Stimulated activated CD8-positive, alpha-beta memory T cell treated with anti-CD3 and anti-CD28 coated beads, Interleukin-12 subunit alpha, Interleukin-12 subunit beta, amount 100 ng/mL, for 4 hours (primary cell): ENCODE measurements at places on chromosomes 3 and 15.

DNA sequence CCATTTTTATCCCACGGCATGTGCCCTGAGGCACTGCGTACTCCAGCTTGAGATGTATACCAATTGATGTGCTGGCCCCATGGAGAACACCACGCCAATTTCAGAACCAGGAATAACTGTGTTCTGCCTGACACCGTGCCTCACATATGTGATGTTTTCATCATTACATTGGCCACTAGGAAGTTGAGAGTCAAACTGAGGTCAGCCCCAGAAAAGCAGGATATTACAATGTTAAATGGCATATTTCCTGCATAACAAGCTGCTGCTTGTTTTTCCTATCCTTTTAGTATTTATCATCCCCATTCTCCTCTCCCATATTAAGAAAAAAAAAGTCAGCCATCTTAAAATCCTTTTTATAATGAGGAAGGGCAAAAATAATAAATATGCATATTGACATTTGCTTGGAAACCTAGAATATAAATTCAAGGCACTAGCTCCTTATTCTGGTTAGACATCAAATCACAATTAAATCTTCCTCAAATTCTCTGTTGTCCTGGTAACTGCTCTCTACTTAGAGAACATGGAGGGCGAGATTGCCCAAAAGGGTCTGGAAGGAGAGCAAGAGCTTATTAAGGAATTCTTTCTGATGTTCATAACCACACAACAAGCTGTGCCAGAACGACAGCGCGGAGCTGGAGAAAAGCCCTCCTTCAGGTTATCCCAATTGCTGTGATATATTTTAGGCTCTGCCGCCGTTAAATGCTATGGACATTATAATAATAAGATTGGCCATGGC, 112.6 kb downstream of the UACA start:
- DNase-seq: no peak

DNA sequence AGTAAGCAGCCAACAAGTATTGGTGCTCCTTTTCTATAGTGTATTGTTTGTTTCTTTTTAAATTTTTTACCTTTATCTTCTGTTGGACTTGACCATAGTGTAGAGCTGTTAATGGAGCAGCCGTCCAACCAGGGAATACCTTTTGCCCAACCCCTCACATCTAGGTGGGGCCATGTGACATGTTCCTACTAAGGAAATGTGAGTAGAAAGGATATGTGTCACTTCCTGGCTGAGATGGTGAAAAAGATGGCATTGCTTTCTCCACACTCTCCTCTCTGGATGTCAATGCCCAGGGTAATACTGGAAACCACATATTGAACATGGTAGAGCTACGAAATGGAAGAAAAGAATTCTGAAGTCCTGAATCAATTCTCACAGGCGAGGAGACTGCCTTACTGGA, 218.8 kb downstream of the TBL1XR1 start:
- no peak for DNase-seq

GRCh38 chr3:39961230-39961629, 151.8 kb downstream of the MYRIP start:
- no peak for DNase-seq

DNA sequence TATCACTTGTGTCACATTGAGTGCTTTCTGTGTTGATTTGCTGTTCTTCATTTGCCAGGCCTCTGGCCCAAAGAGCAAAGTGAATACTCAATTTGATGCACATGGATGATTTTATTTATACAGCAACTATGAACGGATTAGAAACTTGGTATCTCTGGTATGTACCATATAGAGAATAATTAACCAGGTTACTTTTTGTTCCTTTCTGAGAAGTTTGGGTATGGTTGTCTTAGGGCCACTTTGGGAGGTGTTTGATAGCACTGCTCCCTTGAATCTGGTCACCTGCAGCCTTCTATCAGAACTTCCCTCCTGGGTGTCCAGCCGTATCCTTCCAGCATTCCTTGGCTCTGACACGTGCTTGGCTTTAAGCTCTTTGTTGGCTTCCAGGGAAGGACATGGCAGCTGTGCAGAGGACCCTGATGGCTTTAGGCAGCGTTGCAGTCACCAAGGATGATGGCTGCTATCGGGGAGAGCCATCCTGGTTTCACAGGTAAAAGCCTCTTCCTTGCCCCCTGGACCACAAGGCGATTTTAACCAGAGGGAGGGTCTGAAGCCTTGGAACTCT, 12.7 kb downstream of the TAGLN3 start:
- DNase-seq: no peak

- DNase-seq: no peak
Measured at GRCh38 chr3:191399918-191400317, 61.0 kb upstream of the PYDC2 start.

DNA sequence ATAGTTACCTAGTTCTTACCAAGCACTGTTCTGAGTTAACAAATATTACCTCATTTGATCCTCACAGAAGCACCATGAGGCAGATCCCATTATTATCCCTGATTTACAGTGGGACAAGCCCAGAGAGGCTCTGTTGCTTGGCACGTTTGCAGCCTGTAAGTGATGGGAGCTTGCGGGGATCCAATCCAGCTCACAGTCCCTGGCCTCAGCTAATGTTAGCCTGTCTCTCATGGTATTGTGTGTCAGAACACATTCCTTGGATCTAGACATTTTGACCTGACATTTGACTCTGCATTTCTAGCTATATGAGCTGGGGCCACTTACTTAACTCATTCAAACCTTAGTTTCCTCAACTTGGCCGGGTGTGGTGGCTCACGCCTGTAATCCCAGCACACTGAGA, 246.9 kb upstream of the LRTM1 start:
- no peak for DNase-seq

- DNase-seq: no peak
Measured at GRCh38 chr15:90936823-90937222, 1.7 kb downstream of the UNC45A start.

- no peak for DNase-seq
Measured at GRCh38 chr15:81106560-81106959, 27.5 kb upstream of the CFAP161 start.

GRCh38 chr3:43537225-43537624, 84.6 kb downstream of the ANO10 start:
- DNase-seq: no peak

DNA sequence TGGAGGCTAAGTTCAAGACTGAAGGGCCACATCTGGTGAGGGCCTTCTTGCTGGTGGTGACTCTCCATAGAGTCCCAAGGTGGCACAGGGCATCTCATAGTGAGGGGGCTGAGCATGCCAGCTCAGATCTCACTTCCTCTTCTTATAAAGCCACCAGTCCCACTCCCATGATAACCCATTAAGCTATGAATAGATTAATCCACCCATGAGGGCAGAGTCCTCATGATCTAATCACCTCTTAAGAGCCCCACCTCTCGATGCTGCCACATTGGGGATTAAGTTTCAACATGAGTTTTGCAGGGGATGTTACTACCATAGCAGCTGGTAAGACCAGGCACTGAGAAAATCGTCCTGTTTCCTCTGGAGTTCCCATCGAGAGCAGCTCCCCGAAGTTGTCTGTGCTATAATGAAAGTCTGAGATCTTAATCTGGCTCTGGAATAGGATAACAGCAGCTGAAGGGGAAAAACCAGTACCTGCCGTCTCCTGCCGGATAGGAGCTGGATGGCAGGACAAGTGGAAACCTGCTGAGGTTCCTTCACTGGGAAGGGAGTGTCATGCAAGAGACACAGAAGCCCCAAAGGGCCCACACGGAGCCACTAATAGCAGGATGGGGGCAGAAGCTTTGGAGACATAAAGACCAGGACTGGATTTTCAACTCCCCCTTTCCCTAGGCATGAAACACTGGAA, 79.5 kb upstream of the EPHB3 start:
- DNase-seq: no peak

DNA sequence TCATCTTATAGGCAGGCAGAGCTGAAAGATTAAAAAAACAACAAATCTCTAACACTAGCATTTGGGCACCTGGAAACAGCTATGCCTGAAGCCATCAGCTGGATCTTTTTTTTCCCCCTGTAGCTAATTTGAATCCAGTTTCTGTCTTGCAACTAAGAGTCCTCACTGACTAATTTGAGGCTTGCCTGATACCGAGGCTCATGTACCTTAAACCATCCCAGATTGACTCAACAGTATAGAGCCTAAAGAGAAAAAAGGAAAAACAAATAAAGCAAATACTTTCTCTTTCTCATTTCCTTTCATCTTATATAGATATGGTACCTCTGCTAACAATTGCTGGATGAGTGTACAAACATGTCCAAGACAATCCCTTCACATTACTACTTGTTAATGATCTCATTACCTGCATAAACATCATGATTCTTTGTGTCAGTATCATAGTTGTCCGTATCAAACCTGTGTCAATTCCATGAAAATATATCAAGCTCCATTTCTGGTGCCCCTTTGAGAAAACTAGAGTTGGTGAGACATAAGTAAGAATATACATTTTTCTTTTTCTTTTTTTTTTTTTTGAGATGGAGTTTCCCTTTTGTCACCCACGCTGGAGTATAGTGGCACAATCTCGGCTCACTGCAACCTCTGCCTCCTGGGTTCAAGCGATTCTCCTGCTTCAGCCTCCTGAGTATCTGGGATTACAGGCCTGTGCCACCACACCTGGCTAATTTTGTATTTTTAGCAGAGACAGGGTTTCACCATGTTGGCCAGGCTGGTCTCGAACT, 43.1 kb downstream of the BHLHE40 start:
- no peak for DNase-seq

GRCh38 chr15:32802286-32802936, 84.6 kb downstream of the GREM1 start:
- no peak for DNase-seq

- no peak for DNase-seq
Measured at GRCh38 chr3:79586232-79586631, 181.6 kb downstream of the ROBO1 start.

- DNase-seq: no peak
Measured at GRCh38 chr3:194346035-194346434, 5.1 kb downstream of the CPN2 start.

GRCh38 chr3:71718072-71718471, 7.1 kb downstream of the EIF4E3 start:
- DNase-seq: no peak

DNA sequence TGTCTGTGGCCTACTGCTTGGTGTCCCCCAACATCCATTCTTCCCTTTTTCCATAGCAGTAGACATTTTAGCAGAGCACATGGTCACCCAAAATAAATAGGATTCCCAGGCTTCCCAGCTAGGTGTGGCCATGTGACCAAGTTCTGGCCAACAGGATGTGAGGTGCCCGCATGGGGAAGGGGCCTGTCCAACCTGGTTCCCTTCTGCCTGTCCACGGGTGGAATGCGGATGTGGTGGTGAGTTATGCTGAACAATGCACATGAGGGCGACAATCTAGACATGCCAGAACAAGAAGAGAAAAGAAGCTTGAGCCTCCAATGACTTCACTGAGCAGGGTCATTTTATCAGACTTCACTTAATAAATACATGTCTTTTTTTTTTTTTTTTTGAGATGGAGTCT, 77.6 kb upstream of the DLG1 start:
- DNase-seq: no peak

DNA sequence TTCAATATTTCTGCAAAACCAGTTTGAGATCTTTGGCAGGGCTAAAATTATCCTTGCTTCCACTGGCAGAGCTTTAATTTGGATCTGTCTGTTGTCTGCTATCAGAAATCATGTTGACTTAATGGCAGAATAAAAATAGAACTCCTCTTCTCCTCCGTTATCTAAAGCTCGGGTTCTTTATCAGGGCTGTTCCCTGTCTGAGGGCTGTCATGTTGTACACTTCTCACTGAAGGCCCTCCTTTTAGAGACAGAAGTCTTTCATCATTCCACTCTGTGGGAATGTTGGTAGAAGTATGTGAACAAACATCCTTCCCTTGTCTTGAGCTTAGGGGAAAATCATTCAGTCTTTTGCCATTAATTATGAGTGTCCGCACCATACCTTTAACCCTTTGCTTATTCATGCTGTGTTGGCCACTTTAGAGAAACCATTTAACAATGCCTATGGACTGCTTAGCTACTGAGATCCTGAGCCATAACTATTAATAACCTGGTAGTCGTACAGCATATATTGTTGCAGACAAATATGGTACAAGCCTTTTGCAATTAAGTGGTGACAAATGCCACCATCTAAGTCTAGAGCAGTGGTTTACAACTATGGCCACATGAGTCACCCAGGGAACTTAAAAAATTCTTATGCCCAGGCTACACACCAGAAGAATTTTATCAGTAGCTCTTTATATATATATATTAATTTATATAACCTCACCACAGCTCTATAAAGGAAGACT, 226.0 kb upstream of the TPM1 start:
- DNase-seq: no peak

GRCh38 chr15:62094388-62094787, 27.6 kb downstream of the C2CD4A start:
- no peak for DNase-seq

GRCh38 chr3:147195887-147196286, 210.5 kb downstream of the ZIC4 start:
- DNase-seq: no peak

DNA sequence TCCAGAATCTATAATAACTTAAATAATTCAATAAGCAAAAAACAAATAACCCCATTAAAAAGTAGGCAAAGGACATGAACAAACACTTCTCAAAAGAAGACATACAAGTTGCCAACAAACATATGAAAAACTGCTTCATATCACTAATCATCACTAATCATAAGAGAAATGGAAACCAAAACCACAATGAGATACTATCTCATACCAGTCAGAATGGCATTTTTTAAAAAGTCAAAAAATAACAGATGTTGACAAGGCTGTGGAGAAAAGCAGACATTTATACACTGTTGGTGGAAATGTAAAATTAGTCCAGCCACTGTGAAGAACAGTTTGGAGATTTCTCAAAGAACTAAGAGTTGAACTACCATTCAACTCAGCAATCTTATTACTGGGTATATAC, 19.5 kb upstream of the ZMAT3 start:
- DNase-seq: no peak
